ENCODE measurements at places on chromosomes 6 and 20.
A peak's percentile ranks its signal among the peaks of the same experiment; 100 is the strongest.

GRCh38 chr20:17901971-17902370 is 66.6 kb downstream of the SNX5 start:
- DNase-seq: no peak

GRCh38 chr6:159595173-159595572 is 97.9 kb downstream of the SOD2 start:
- DNase-seq: no peak

- DNase-seq: no peak
Observed at GRCh38 chr20:57999465-58000111, 228.9 kb downstream of the ANKRD60 start.

DNA sequence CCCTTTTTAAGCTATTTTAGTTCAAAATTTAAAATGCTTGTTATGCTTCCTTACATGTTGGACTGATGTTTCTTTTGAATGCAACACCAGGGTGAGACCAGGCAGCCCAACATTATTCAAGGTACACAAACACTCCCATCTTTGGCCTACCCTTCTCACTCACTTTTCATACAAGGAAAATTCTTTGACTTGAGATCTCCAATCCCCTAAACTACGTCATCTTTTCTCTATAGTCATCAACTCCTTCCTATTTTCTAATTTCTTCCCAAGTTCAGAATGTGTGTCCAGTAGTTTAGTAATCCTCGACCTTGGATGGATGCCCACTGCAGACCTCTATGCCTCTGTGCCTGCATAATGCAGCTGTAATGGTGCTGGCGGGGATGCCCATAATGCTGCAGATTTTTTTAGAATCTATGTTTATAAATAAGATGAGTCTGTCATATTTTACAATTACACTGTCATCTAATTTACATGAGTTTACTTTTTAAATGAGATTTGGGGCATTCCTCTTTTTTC is 108.7 kb downstream of the ID4 start:
- no peak for DNase-seq

DNA sequence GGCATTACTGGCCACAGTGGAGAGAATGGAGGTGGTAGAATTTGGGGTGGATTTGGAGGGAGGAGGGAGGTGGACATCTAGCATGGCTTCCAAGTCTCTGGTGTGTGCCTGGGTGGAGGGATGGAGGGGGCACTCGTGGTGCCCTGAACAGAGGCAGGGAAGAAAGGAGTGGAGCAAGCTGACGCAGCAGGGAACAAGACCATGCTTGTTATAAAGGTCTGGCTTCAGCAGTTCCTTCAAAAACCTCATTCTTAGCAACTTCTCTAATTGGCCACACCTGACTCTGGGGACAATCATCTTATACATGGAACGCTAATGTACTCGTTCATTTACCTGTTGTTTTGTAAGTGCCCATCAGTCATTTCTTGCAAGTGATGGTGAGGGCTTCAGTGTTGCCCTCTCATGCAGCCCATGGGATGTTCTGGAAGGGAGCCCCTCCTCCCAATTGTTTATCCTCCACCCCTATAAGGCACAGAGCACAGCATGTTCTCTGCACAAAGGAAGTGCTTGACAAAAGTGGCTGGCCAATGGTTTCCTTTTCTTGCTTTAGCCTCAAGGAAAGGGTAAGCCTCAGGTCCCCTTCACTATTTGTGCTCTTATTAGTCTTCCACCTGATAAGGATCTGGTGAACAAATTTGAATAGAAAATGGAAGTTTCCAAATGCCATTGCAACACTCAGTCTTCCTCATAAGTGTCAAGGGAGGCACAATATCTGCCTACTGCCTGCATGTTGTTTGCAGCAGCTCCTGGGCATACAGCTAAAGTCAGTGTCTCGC is 39.3 kb downstream of the GFOD1 start:
- DNase-seq: no peak

DNA sequence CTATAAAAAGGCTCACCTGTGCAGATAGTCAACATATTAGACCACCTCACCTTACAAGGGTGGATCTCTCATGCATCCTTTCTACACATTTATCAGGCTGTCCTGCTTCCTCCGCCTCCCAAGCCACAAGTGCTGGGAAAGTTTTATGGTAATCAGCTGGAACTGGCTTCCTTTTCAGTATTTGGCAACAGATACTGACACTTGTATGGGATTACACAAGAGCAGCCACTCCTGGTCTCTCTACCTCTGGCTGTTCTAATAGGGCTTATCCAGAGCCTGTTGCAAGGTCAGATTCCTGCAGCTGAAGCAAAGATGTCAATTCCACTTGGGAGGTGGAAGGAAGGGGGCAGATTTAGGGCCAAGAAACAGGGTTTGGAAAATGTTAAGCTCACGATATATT is 503 bp upstream of the GPLD1 start:
- no peak for DNase-seq

- DNase-seq: no peak
Observed at GRCh38 chr20:25306991-25307903, 59.4 kb downstream of the PYGB start.

DNA sequence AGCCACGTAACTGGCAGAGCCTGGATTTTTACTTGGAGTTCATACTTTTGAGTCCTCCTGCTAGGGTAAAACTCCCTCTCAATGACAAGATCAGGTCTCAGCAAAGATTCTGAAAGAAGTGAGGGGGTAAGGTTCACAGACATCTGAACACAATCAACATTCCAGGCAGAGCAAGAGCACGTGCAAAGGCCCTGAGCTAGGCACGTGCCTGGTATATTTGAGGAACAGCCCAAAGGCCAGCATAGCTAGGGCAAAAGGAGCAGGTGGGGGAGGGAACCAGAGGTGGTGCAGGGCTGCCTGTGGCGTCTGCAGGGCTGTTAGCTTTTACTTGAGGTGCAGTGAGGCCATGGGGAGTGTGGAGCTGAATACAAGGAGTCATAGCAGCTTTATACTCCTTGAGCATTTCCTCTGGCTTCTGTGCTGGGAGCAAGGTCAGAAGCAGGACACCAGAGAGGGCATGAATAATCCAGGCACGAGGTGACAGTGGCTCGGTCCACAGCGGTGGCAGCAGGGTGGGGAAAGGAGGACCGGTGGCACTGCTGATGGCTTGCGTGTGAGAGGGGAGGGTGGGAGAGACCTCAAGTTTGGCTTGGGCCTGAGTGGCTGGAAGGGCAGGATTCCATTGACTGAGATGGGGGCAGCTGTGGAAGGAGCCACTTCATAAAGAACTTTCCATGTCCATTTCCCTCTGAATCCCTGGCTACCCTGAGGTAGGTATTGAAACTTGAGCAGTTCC is 57.0 kb downstream of the DLGAP4 start:
- no peak for DNase-seq

- no peak for DNase-seq
Observed at GRCh38 chr6:44339763-44340625, 2.5 kb upstream of the SPATS1 start.

DNA sequence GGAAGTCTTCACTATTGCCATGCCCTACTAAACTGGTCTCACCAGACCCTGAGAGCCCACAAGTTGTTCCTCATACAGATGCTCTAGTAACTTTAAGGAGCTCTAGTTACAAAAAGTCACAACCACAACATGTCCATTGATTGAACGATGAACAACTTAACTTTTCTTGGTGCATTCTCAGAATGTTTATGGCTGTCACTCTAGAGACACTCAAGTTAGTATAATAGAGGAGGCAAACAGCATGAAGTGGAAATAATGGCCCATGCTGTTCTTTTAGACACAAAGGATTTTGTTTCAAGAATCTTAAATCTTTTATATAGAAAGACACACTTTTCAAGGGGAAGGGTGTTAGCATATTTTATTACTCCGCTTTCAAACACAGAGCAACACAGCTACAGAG is 934.4 kb downstream of the HACE1 start:
- DNase-seq: no peak

GRCh38 chr6:90537723-90538258 is 49.1 kb downstream of the MAP3K7 start:
- no peak for DNase-seq

DNA sequence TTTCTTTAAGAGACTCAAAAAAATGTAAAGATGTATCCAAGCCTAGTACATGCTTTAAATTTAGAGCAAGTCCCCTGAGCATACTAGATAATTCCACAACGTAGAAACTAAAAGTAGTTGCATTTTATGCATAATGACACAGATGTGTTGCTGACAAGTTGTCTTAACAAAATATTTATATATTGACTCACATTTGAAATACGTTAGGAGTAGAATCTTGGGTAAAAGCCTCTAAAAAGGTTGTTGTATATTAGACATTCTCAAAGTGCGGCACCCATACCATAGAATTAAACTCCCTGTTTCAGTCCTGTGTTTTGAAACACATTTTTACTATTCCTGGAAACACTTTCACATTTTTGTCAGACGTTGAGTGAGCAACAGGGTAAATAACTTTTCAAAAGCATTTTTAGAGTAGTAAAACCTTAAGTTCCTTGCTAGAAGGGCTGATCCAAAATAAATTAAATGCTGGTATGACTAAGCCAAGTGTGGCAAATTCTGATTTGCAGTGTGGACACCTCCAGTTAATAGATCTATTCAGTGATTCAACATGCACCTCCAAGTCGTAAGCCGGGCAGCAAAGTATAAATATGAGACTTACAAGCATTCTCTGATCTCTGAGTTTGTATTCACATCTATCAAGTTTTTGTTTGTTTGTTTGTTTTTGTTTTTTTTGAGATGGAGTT is 97.5 kb downstream of the GMDS start:
- DNase-seq: no peak

GRCh38 chr6:161748535-161749416 is 474.9 kb upstream of the AGPAT4 start:
- peak; percentile 39 for DNase-seq

DNA sequence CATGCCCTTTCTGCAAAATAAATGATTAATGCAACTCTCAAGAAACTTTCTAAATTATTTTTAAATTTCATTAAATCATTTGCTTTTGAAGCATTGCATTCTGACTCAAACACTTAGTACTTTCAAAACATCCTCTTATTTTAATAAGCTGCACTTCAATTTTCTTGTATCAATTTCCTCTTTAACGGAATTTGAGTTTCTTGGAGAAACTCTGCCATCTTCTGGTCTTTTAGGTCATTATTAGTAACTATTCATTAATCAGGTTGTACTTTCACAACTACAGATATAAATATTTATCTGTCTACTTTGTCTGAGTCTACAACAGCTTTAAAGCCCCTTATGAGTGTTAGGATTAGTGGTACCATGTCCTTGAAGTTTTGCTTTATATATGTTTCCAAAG is 30.2 kb downstream of the TMX4 start:
- no peak for DNase-seq

GRCh38 chr6:132130626-132131298 is 179.6 kb upstream of the CCN2 start:
- peak; percentile 35 for DNase-seq

- DNase-seq: no peak
Observed at GRCh38 chr6:161166176-161166575, 107.7 kb downstream of the AGPAT4 start.

GRCh38 chr6:147037881-147038280 is 166.3 kb upstream of the STXBP5 start:
- DNase-seq: no peak

DNA sequence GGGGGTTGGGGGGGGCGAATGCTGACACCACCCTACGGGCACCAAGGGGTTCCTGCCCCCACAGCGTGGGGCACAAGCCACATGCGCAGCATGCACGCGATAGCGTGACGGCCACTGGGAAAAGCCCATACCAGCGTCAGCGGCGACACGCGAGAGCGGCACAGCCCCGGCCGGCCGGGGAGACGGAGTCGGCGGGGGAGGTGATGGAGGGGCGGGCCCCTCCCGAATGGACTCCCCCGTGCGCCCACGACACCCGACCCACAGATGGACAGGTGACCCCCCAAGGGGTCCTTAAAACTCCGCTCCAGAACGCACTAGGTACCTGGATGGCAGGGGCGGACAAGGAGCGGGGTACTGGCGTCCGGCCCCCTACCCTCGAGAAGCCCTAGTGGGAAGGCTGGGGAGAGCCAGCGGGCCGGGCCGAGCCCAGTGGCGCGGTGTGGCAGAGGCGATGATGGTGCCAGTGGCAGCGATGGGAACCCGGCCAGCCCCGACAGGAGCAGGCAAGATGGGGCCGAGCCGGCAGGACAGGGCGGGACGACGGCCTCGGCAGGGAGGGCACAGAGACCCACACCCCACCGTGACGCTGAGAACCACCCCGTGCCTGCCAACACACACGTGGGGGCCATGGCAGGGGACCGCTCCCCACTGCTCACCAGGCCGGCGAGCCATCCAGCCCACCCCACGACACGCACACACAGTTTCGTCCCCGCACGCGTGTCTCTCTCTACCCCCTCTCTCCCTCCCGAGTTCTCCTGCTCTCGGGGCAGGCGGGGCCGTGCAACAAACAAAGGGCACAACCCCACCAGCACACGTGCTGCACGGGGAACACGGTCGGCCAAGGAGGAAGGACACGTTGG is 1959.8 kb upstream of the DEFB115 start:
- no peak for DNase-seq

- no peak for DNase-seq
Observed at GRCh38 chr20:38076548-38076947, 43.0 kb downstream of the RPRD1B start.

GRCh38 chr6:142694054-142694453 is 250.9 kb downstream of the HIVEP2 start:
- DNase-seq: no peak

DNA sequence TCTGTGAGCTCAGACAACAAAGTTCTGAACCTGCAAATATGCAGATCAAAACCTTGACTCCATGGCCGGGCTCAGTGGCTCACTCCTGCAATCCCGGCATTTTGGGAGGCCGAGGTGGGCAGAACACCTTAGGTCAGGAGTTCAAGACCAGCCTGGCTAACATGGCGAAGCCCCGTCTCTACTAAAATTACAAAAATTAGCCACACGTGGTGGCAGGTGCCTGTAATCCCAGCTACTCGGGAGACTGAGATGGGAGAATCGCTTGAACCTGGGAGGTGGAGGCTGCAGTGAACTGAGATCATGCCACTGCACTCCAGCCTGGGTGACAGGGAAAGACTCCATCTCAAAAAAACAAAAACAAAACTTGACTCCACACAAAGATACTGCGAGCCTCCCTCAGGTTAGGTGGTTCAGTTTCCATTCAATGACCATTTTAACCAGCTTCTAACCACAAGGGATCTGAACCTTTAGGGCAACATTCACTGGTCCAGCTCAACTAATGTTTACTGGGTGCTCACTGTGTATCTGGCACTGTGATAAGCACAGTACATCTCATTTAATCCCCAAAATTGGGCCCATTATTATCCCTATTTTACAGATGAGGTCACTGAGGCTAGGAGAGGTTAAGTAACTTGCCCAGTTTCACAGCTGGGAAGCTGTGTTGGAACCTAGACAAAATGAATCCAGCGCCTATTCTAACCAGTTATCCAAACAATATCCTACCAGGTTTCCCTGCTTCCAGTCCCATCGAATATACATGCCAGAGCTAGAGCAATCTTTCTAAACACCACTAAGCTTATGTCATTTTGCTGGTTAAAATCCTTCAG is 1.8 kb downstream of the SNRPB start:
- no peak for DNase-seq

Data from left renal pelvis (tissue), 4 donors.